ENCODE measurements at places on chromosomes 7 and 10.

DNA sequence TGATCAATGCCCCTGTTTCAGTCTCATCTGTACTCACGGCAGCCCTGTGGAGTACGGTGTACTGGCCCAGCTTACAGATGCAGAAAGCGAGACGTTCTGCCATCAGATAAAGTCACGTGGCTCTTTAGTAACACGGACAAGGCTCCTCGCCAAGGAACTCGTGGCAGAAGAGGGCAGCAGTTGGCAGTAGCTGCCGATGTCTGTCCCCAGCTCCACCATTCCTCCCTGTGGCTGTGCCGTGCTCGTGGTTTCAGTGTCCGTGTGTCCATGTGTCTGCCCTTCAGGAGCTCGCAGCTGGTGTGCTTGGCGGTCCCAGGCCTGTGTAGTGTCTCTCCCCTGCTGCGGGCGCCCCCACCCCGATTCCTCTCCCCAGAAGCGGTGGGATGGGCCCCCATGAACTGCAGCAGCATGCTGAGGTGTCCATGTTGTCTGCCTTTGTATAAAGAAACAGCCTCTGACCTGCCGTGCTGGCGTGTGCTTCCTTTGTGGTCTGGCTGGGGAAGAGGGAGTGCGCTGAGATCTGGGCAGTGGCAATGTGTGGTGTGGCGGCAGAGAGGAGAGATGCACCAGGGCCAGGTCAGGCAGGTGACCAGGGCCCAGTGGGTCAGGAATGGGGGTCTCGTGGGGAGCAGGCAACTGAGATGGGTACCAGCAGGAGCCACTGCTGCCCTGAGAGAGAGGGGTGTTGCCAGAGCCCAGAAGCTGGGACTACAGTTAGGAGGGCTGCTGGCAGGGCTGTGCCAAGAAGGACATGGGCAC, 9.8 kb downstream of the RHBDD2 start:
- DNase-seq, result no peak

GRCh38 chr7:42545049-42545724, 308.2 kb upstream of the GLI3 start:
- no peak for DNase-seq

GRCh38 chr10:90224791-90225566, 523.6 kb downstream of the KIF20B start:
- no peak for DNase-seq

- DNase-seq, result no peak
These were observed 867 bp downstream of the ATP6V0E2 start for GRCh38 chr7:149874644-149875028.

DNA sequence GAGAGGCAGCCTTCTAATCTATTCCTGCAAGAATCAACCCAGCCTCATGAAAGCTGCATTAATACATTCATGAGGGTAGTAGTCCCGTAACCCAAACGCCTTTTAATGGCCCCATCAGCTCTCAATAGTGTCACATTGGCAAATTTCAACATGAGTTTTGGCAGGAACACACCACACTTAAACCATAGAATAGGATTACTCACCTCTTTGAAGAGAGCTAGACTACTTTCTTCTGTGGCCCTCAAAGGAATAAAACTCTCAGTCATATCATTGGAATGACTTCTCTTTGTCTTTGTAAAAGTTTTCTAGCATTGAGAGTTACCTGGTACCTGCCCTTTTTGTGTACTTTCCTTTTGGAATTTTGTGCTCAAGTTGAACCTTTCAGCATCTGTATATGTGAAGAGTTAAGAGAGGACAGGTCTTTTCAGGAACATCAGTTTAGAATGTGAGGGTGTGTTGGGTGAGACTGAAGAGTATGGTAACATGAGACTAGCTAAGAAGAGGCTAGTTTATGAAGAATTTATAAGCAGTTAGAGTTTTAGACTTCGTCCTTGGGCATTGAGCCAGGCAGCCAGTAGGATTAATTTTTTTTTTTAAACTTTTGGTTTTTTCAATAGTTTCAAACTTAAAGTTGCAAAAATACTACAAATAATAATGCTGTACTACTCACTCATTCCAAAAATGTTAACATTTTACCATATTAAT, 92.6 kb downstream of the MLLT10 start:
- DNase-seq, result no peak

DNA sequence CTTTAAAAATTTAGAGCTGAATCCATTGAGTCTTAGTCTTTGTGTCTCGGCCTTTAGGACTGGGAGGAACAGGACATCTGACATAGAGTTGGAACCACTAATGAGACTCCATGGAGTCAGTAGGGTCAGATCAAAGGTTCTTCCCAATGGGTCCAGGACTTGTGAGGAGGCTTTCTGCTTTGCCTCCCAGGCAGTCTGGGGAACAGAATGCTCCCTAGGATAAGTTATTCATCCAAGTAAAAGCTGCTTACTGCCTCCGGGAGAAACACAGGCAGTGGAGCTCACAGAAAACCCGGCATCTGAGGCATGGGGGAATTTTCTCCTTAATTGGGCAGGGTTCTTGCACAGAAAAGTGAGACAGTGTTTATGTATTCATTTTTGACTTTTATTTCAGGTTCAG, 216.4 kb downstream of the SEC23IP start:
- DNase-seq, result no peak

DNA sequence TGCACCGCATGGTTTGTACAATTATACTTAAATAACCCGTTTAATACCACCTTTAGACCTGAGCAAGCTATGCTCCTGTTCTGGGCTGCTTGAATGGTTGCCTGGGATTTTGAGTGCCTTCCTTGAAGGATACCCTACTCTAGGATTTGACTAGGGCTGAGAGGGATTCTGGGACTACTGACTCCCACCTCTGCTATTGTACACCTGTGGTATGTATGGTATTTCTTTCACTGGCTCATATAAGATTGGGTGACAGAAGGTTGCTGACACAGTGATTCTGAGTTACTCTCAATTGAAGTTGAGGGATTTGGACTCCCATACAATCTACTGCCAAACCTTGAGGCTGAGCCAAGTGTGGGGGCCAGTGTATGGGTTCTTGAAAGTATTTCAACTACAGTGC, 494.4 kb upstream of the SEMA3D start:
- no peak for DNase-seq

GRCh38 chr7:131957338-131958020, 401.1 kb upstream of the PODXL start:
- DNase-seq, result no peak

DNA sequence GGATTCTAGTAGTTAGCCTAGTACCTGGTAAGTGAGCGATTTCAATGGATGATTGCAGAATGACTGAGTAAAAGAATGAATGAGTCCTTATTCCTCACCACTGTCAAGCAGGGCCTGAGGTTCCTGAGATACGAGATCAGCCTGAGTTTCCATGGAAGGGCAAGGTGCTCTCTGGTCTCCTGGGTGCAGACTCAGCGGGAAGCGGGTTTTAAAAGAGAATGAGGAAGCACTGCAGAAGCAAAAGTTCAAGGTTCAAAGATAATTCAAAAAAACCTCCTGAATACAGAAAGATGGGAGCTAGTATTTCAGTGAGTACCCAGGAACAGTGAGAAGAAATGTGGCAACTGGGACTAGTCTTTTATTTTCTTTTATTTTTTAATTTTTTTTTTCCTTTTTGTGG, 4.3 kb downstream of the ZNF3 start:
- no peak for DNase-seq
